ENCODE measurements at places on chromosomes 11 and 22.

GRCh38 chr11:45341372-45341771, 55.2 kb upstream of the SYT13 start:
- DNase-seq = no peak

DNA sequence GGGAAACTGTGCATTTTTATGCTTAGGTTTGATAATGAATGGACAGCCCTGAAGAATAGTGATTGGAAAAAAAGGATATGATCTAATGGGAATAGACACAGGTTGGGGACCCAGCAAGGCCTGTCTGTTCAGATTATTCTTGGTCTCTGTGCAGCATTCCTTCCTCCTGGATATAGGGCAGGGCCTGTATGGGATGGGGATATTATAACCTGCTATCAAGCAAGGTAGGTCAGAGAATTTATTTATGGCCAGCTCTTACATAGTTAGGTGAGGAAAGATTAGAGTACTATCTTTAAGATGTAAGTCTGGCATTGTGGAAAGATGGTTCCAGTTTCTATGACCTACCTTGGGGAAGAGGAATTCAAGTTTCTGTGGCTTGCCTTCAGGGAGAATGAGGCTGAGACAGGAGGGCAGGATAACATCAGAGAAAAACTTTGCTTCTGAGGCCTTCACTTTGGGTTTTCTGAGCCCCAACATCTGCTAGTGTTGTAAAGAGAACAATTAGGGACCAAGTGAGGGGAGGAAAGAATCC, 8.5 kb upstream of the BIRC2 start:
- DNase-seq = no peak

GRCh38 chr11:110125632-110126031, 32.4 kb downstream of the ZC3H12C start:
- no peak for DNase-seq

- no peak for DNase-seq
These were observed 83.0 kb downstream of the ISX start for GRCh38 chr22:35148866-35149548.

GRCh38 chr11:119828819-119829218, 99.8 kb upstream of the NECTIN1 start:
- no peak for DNase-seq

DNA sequence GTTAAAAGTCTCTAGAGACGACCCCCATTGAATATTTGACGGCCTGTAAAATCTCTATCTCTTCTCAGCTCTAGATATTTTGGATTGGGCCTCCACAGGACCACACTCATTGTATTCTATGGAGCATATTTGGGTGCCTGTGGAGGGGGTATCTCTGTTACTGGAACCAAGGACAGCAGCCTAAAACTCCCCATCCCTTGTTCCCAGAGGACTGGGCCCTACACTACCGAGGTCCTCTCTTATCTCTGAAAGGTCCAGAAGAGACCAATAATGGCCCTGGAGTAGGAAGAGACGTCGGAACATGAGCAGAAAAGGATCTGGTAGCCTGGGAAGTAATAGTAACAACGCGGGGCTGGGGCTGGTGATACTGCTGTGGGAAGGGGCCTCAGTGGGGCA, 542 bp downstream of the HPS4 start:
- DNase-seq = no peak

DNA sequence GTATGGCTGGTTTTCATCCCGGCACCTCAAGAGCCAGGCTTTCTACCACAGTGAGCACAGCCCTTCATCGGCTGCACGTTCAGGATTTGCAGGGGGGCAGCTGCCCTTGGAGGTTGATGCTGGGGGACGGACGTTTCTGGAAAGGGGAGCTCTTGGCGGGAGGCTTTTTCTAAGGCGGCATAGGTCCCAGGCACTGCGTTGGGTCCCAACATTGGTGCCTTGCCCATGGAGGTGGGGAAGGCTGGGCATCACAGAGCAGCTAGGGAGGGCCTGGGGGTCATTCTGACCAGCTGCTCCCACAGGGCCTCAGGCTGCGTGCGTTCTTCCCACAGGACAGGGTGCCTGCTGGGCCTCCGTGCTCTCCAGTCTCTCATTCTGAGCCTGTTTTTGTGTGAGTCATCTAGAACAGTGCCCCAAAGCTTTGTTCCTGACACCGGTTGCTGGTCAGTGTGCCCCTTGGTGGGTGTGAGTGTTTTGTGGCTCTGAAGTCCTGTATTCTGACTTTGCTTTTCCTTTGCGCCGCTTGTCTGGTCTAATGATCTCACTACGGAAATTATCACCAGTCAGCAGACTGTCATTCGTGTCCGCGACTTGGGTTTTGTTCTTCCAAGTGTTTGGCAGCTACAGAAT, 275.9 kb downstream of the TBC1D22A start:
- DNase-seq = no peak

GRCh38 chr11:3683039-3683438, 11.9 kb upstream of the CHRNA10 start:
- no peak for DNase-seq

- no peak for DNase-seq
These were observed 29.0 kb downstream of the ELMOD1 start for GRCh38 chr11:107619926-107620325.

DNA sequence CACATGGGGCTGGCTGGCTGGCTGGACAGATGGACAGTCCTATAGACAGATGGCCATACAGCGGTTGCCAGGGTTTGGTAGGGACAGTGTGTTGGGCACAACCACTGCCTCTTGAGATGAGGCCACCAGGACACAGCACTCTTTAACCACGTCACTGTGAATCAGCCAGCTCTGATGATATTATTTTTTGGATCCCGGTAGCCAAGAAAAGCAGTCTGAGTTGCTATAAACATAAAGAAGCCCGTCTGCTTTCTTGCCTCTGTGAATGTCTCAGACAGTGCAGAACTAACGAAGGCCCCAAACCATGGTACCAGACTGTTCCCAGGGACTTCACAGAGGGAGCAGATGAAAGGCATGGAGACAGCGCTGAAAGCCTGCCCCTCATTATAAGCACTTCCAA, 115.9 kb upstream of the CSNK2A3 start:
- DNase-seq = no peak

- no peak for DNase-seq
These were observed 14.9 kb upstream of the CADM1 start for GRCh38 chr11:115518983-115519628.

GRCh38 chr22:22030493-22031182, 48.1 kb upstream of the TOP3B start:
- no peak for DNase-seq

All from activated naive CD4-positive, alpha-beta T cell (primary cell).